ENCODE measurements at places on chromosomes 7 and 10. TPM values are rescaled to one million over a fixed set of nuclear protein-coding genes. Genes with fewer than 3 reads are reported as not detected.

DNA sequence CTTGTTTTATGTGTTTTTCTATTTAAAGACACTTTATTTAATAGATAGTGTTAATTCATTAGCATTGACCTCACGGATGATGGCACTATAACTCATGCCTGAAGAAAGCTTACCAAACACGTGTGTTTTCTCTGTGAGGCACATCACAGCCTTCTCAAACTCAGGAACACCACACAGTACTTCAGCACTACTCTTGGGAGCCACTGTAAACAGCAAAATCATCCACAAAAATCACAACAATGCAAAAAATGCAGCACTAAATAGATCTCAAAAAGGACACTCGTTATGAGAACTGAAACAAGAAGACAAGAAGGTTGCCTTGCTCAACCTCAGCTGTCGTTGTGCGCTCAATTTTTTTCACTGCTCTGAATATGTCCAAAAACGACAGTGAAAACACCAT is 12.0 kb upstream of the PARP12 start:
- no peaks in the 10 kb centered on the region for H3K27me3 ChIP-seq
- peaks cover 3% of the 10 kb centered on the region for H3K4me1 ChIP-seq
- no peak for DNase-seq
- H3K4me3 ChIP-seq, result no peak overlapping the region

The PRPF18 gene
- 20.8 TPM for total RNA-seq

The FASTK gene
- 45.7 TPM for total RNA-seq

GRCh38 chr10:10499839-10500238 is 517.8 kb upstream of the CELF2 start:
- H3K4me1 ChIP-seq, result no peaks in the 10 kb centered on the region
- H3K4me3 ChIP-seq, result no peak overlapping the region
- DNase-seq, result no peak
- H3K36me3 ChIP-seq, result no peaks in the 10 kb centered on the region

- no peaks in the 10 kb centered on the region for H3K27me3 ChIP-seq
- H3K4me3 ChIP-seq, result no peak overlapping the region
- H3K4me1 ChIP-seq, result no peaks in the 10 kb centered on the region
Measured at GRCh38 chr7:74225400-74225799, 15.6 kb downstream of the LAT2 start.

The CYP2C19 gene
- 0.22 TPM for total RNA-seq

GRCh38 chr7:30845426-30846135 is 66.1 kb upstream of the AQP1 start:
- H3K4me3 ChIP-seq, result no peak overlapping the region
- DNase-seq, result no peak
- H3K27me3 ChIP-seq, result no peaks in the 10 kb centered on the region
- no peaks in the 10 kb centered on the region for H3K36me3 ChIP-seq
- no peaks in the 10 kb centered on the region for H3K4me1 ChIP-seq

- H3K27ac ChIP-seq, result no peak overlapping the region
- H3K36me3 ChIP-seq, result no peaks in the 10 kb centered on the region
- DNase-seq, result no peak
- no peaks in the 10 kb centered on the region for H3K27me3 ChIP-seq
Measured at GRCh38 chr7:102296179-102296438, 9.4 kb downstream of the SH2B2 start.

DNA sequence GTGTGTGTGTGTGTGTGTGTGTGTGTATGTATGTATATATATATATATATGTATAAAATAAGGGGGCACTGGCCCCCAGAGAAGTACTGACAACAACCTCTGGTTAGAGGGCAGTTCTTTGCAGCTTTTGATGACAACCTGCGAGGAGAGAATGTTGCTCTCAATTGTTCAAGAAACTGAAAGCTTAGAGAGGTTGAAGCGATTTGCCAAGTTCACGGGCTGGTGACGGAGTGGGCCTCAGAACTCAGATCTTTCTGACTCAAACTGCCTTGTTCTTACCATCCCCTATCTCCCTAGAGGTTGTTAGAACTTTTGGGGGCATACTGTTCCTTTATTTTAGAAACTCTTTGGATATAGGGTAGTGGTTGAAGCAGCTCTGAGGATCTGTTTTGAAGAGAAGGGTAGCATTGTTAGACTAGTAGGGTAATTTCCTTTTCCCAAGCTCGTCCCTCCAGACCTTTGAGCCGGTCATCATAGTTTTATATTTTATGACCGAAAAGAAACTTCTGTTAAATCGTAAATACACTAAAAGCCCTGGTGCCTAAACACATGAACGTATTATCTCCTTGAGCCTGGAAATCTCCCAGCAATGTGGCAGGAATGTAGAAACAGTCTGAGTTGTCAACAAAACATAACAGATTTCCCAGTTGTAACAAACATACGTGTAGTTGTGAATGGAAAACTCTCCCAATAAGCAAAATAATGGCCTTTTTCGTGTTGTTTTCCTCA is 541.7 kb upstream of the GALNT17 start:
- no peak for DNase-seq
- H3K4me1 ChIP-seq, result no peaks in the 10 kb centered on the region
- H3K36me3 ChIP-seq, result no peaks in the 10 kb centered on the region
- H3K4me3 ChIP-seq, result no peak overlapping the region
- H3K27ac ChIP-seq, result no peak overlapping the region

DNA sequence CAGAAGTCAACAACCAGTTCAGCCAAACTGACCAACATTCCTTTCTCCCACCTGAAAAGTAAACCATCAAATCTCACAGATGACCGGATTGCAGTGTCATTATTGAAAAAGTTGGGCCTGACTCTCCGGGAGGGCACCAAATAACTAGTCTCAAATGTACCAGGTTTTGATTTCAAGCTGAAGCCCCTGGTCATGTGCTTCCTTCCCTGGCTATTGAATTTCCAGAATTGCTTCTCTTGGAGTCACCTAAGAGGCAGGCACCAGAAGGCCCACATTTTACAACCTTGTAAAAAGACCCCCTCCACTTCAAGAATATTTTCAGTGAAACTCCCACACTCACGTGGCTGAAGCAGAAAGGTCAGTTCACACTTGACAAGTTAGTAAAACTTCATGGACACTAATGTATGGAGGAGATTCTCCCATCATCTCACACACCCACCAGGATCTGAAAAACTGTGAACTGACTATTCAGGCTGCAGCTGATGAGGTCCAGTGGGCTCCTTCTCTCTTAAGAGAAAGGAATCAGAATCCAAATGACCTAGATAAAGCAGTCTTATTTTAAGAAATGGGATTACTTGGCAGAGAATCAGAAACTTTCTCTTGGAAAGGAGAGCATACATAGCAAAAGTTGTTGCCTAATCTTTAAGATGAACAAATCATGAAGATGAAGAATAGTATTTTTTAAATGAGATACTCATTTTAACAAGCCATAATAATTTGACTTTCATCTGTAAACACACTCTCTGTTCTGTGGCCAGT is 53.6 kb downstream of the DLD start:
- H3K27ac ChIP-seq, result no peak overlapping the region
- H3K4me3 ChIP-seq, result no peak overlapping the region
- H3K27me3 ChIP-seq, result no peaks in the 10 kb centered on the region

DNA sequence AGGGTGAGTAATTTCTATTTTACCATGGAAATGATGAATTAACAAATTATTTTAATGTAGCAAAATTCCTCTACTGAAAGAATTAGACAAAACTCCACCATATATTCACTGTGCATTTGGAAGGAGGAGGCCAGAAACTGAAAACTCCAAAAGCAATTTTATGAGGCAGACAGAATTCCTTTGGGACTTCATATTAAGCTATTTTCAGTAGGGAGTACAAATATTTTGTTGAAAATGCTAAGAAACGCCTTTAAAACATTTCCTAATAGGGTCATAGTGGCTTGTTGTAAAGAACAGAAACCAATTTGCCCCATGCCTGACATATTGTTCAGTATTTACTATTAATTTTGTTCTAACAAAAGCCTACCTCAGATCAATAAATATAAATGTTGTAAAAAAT is 117.8 kb downstream of the TES start:
- H3K27me3 ChIP-seq, result peaks cover 4% of the 10 kb centered on the region
- no peaks in the 10 kb centered on the region for H3K36me3 ChIP-seq
- DNase-seq, result no peak
- no peak overlapping the region for H3K27ac ChIP-seq

The TRIM50 gene
- total RNA-seq, result not detected

The MRC1 gene
- 0.05 TPM for total RNA-seq

- H3K27me3 ChIP-seq, result peaks cover 19% of the 10 kb centered on the region
- no peak for DNase-seq
- H3K4me1 ChIP-seq, result peaks cover 8% of the 10 kb centered on the region
Measured at GRCh38 chr7:159031750-159032149, 112.9 kb downstream of the VIPR2 start.

DNA sequence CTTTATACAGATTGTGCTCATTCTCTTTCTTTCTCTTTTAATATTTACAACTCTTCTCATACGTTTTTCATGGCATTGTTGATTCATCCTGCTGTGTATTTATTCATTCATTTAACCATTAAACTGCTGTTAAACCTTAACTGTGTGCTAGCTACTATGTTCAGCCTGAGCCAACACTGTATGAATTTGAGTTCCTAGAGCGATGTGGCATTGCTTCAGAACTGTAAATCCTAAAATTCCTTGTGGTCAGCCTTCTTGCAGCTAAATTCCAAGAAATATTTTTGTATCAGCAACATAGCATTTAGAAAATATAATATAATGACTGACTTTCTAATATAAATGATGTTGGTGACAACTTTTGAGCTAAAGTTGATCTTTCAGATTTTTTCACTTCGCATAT is 184.7 kb upstream of the FZD1 start:
- H3K27me3 ChIP-seq, result no peaks in the 10 kb centered on the region
- DNase-seq, result no peak
- no peak overlapping the region for H3K4me3 ChIP-seq
- no peaks in the 10 kb centered on the region for H3K36me3 ChIP-seq
- H3K4me1 ChIP-seq, result peaks cover 20% of the 10 kb centered on the region

The NUTM2B gene
- total RNA-seq, result 0.49 TPM

DNA sequence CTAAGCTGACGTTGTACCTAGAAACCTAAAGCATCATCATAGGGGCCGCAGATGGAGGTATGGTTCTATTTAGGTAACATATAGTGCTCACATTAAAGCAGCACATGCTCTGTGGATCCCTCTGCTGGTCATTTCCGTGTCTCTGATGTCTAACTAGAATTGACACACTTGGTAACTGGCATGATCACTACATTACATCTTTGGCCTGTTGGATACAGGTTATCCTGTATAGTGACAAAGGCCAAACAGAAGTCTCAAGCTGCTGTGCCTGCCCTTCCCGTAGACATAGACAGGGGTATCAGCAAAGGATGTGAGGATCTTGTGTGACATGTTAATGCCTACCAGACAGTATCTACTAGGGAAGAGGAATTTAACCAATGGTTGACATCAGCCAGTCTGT is 51.2 kb downstream of the KIF5B start:
- peak overlapping the region; percentile 46 for H3K27ac ChIP-seq
- peaks cover 5% of the 10 kb centered on the region for H3K36me3 ChIP-seq
- DNase-seq, result peak; percentile 64
- H3K4me3 ChIP-seq, result no peak overlapping the region
- peaks cover 2% of the 10 kb centered on the region for H3K4me1 ChIP-seq

DNA sequence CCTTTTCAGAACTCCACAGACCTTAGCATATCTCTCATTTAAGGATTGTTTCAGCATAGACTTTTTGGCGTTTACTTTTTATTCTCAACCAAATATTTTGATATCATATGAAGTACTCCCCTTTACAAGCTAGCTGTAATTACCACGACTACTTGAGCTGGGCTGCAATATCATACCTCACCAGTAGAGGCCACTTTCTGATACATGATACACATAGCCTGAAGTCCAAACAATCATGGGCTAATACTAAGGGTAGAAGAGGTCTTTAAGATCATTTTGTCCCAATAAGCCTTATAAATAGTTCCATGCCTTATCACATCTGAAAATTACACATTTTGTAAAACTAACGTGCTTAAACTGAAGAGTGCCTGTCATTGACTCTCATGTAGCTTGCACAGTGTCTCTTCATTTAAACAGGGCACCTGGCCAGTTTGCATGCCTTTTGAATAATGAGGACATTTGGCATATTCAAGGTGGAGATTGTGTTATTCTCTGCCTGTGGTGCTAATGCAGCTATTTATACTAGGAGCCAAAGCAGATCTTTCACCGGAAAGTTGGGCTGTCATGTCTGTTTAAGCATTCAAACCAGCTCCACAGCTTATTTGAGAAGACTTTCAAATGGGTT is 403.7 kb upstream of the ZMIZ1 start:
- H3K27ac ChIP-seq, result no peak overlapping the region
- peak; percentile 24 for DNase-seq
- no peak overlapping the region for H3K4me3 ChIP-seq
- no peaks in the 10 kb centered on the region for H3K36me3 ChIP-seq
- peaks cover 34% of the 10 kb centered on the region for H3K27me3 ChIP-seq
- H3K4me1 ChIP-seq, result no peaks in the 10 kb centered on the region

The TFEC gene
- not detected for total RNA-seq

DNA sequence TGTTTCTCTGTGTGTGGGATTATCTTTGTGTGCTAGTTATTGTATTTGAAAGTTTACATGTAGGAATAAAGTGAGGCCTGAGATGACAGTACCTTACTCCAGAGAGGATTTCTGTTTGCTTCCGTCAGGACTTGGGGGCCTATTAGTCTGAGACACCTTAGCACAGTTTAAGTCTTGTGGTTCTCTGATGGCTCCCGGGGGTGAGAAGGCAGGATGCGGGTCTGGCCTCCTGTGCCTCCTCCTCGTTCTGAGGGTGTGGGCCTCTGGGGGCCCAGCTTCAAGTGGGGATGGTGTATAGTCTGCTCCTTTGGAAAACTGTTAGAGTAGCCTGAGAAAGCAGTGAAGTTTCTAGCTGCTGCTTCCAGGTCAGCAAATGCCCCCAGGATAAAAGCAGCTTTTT is 12.4 kb downstream of the MTURN start:
- no peak overlapping the region for H3K4me3 ChIP-seq
- no peaks in the 10 kb centered on the region for H3K4me1 ChIP-seq
- no peaks in the 10 kb centered on the region for H3K27me3 ChIP-seq
- peaks cover 1% of the 10 kb centered on the region for H3K36me3 ChIP-seq
- DNase-seq, result no peak
- H3K27ac ChIP-seq, result no peak overlapping the region

- peaks cover 27% of the 10 kb centered on the region for H3K4me1 ChIP-seq
- DNase-seq, result peak; percentile 72
- H3K36me3 ChIP-seq, result peaks cover 15% of the 10 kb centered on the region
- no peaks in the 10 kb centered on the region for H3K27me3 ChIP-seq
Measured at GRCh38 chr10:21724687-21725367, 190.8 kb downstream of the MLLT10 start.

DNA sequence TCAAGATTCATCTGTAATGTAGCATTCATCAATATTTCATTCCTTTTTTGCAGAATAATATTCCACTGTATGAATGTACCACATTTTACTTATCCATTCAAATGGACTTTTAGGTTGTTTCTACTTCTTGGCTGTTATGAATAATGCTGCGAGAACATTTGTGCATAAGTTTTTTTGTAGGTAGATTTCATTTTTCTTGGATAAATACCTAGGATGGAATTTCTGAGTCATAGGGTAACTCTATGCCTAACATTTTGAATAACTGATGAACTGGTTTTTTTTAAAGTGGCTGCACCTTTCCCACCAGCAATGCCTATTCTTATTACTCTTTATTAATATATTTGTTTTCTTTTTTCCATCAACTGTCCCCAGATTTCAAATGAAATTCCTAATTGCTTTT is 9.1 kb upstream of the XPNPEP1 start:
- no peak overlapping the region for H3K4me3 ChIP-seq
- peaks cover 50% of the 10 kb centered on the region for H3K4me1 ChIP-seq
- H3K27me3 ChIP-seq, result no peaks in the 10 kb centered on the region

- DNase-seq, result no peak
- H3K27ac ChIP-seq, result no peak overlapping the region
- peaks cover 13% of the 10 kb centered on the region for H3K4me1 ChIP-seq
- no peak overlapping the region for H3K4me3 ChIP-seq
- H3K36me3 ChIP-seq, result no peaks in the 10 kb centered on the region
- H3K27me3 ChIP-seq, result peaks cover 67% of the 10 kb centered on the region
Measured at GRCh38 chr10:11014671-11015445, 2.8 kb upstream of the CELF2 start.
